ENCODE measurements at places on chromosomes 11 and 22. TPM values are rescaled to one million over a fixed set of nuclear protein-coding genes. Genes with fewer than 3 reads are reported as not detected.

DNA sequence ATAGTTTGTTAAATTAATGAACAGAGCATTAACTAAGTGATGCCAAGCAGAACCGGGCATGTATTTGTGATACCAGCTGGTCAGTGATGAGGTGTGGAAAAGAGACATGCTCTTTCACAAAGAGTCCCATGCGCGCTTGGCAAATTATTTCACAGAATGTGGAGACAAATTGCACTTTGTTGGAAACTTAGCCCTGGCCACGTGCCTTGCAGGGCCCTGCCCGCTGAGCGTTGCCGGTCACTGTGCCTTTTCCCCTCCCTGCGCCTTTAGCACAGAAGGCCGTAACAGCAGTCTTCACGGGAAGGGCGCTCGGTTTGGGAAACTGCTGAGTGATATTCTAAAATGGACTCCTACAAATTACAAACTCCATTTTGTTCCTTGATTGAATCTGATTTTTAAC lies 235.9 kb downstream of the TBC1D22A start:
- no peaks in the 10 kb centered on the region for H3K27me3 ChIP-seq
- H3K4me1 ChIP-seq: no peaks in the 10 kb centered on the region

DNA sequence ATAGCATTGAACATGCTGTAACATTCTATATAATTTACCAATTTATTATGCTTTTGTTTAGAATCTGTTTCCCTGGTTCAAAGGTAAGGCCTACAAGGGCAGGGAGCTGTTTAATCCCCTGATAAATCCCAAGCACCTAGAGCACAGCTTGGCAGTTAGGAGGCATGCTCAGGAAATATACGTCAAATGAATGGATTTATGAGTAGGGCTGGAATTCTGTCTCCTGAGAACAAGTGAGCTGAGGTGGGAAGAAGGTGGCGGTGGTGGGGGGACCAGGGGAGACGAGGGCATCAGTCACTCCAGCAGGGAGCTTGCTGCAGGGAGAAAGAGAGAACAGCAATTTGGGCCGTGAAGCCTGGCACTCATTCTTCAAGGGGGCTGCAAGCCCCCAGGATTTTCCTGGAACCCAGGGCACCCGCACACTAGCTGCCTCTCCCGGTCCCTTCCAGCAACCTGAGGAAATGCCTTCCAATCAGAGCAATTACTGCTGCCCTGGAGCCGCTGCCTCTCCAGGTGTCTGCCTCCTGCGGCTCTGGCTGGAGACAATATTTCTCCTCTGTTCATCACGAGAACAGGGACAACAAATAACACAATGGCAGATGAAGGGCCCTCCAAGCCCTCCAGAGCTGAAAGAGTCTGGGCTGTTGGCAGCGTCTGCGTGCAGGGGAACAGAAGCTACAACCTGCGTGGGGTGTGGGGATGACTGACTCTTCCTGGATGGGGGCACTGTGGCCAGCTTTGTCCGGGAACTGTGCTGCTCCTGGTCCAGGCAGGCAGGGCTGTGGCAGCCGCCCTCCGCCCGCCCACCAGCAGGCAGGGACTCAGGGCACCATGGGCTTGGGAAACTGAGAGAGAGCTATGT lies 233.4 kb downstream of the ST3GAL4 start:
- DNase-seq: no peak
- no peaks in the 10 kb centered on the region for H3K27me3 ChIP-seq
- H3K27ac ChIP-seq: no peak overlapping the region

The DCHS1 gene
- total RNA-seq: 13.8 TPM

The WNT7B gene
- total RNA-seq: 2.9 TPM

GRCh38 chr22:37431801-37432707 lies 4.8 kb upstream of the ELFN2 start:
- no peak overlapping the region for H3K27ac ChIP-seq
- H3K4me1 ChIP-seq: peaks cover 4% of the 10 kb centered on the region
- no peaks in the 10 kb centered on the region for H3K36me3 ChIP-seq
- peaks cover 7% of the 10 kb centered on the region for H3K27me3 ChIP-seq

GRCh38 chr11:4050138-4050537 lies 44.5 kb upstream of the RRM1 start:
- no peak overlapping the region for H3K4me3 ChIP-seq
- H3K36me3 ChIP-seq: no peaks in the 10 kb centered on the region
- H3K27me3 ChIP-seq: no peaks in the 10 kb centered on the region
- no peak overlapping the region for H3K27ac ChIP-seq

DNA sequence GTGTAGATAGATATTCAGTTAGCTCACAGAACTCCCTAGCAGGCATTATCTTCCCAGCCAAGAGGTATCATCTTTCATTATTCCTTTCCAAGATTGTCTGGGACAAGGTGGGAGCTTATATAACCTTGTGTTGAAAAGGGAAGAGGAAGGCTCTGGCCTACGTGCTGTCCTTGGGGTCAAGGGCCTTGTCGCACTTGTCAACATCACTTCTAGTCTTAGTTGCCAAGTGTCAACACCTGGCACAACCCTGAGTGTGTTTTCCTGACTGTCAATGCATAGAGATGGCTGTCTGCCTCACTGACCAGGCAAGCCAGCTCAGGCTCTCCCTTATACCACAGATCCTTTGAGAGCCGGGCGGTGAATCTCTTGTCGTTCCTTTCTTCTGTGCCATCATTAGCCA lies 331.9 kb downstream of the CNTN5 start:
- no peak for DNase-seq
- H3K27me3 ChIP-seq: no peaks in the 10 kb centered on the region
- no peaks in the 10 kb centered on the region for H3K36me3 ChIP-seq
- H3K4me3 ChIP-seq: no peak overlapping the region
- no peak overlapping the region for H3K27ac ChIP-seq

GRCh38 chr11:106186630-106187029 lies 109.2 kb downstream of the AASDHPPT start:
- H3K27me3 ChIP-seq: no peaks in the 10 kb centered on the region
- no peak for DNase-seq
- no peaks in the 10 kb centered on the region for H3K36me3 ChIP-seq

DNA sequence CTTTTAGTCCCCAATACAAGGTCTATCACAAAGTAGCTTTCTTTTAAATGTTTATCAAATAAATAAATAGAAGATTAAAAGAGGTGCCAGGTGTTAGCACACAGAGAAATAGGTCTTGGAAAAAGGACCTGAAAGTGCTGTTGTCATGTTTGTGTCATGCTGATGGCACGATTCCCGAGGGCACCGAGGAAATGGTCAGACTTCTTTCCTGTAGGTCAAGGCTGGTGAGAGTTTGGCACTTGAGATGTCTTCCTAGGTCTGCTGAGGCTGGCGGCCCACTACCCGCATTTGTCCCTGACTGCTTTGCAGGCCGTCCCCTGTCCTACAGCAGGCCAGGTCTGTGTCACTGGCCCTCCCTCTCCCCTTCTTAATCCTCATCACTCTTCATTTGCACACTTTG lies 112.1 kb downstream of the ATXN10 start:
- no peak overlapping the region for H3K27ac ChIP-seq
- no peak overlapping the region for H3K4me3 ChIP-seq
- no peaks in the 10 kb centered on the region for H3K36me3 ChIP-seq
- no peaks in the 10 kb centered on the region for H3K27me3 ChIP-seq
- no peaks in the 10 kb centered on the region for H3K4me1 ChIP-seq

DNA sequence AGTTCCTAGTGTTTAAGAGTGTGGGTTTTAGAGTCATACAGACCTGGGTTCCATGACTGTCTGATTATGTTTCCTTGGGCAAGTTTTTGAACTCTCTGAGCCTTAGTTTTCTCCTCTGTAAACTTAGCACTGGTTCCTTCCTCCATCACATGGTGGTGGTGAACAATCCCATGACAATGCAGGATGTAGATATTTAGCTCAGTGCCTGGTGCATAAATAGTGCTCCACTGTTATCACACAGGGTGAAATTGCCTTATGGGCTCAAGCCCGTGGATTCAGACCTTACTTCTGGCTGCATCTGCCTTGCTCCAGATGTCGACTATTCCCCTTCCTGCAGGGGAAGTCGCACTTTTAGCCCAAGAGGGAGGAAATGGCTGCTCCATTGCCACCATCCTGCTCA lies 62.7 kb downstream of the LDLRAD3 start:
- no peaks in the 10 kb centered on the region for H3K4me1 ChIP-seq
- no peak overlapping the region for H3K27ac ChIP-seq
- no peaks in the 10 kb centered on the region for H3K27me3 ChIP-seq
- H3K4me3 ChIP-seq: no peak overlapping the region

The BLID gene
- 2.8 TPM for total RNA-seq

- no peaks in the 10 kb centered on the region for H3K36me3 ChIP-seq
- H3K4me1 ChIP-seq: no peaks in the 10 kb centered on the region
- no peaks in the 10 kb centered on the region for H3K27me3 ChIP-seq
- H3K27ac ChIP-seq: no peak overlapping the region
- no peak overlapping the region for H3K4me3 ChIP-seq
- DNase-seq: no peak
These were observed 24.3 kb downstream of the KLHL22 start for GRCh38 chr22:20471126-20471833.

The KIAA0930 gene
- total RNA-seq: 29.4 TPM

- H3K27me3 ChIP-seq: peaks cover 3% of the 10 kb centered on the region
- no peaks in the 10 kb centered on the region for H3K4me1 ChIP-seq
- H3K4me3 ChIP-seq: no peak overlapping the region
- DNase-seq: no peak
These were observed 7.8 kb downstream of the STK33 start for GRCh38 chr11:8586184-8586583.

DNA sequence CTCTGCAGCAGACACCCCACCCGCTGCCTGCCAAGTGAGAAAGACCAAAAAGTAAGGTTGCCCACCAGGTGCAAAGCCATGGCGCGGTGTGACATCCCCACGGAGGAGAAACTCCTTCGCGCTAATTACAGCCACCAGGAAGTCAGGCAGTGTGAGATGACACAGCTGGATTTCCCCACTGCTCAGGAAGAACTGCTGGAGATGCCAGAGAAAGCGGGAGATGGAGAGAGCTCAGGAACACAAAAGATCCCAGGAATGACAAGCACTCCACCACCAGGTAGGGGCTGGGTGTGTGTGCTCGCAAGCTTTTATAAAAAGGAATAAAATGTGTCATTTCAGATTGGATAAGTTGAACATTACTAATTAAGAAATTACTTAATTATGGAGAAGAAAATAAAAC lies 292.7 kb downstream of the OPCML start:
- H3K36me3 ChIP-seq: no peaks in the 10 kb centered on the region
- no peaks in the 10 kb centered on the region for H3K4me1 ChIP-seq
- no peak overlapping the region for H3K4me3 ChIP-seq
- H3K27ac ChIP-seq: no peak overlapping the region
- DNase-seq: no peak

- no peak overlapping the region for H3K4me3 ChIP-seq
- no peak overlapping the region for H3K27ac ChIP-seq
- H3K27me3 ChIP-seq: no peaks in the 10 kb centered on the region
- H3K36me3 ChIP-seq: no peaks in the 10 kb centered on the region
- no peaks in the 10 kb centered on the region for H3K4me1 ChIP-seq
These were observed 4.6 kb downstream of the ETS1 start for GRCh38 chr11:128582496-128583366.

- peak overlapping the region; percentile 91 for H3K27ac ChIP-seq
- H3K4me1 ChIP-seq: no peaks in the 10 kb centered on the region
- H3K36me3 ChIP-seq: no peaks in the 10 kb centered on the region
- no peak for DNase-seq
- no peaks in the 10 kb centered on the region for H3K27me3 ChIP-seq
These were observed 664 bp upstream of the ZC3H7B start for GRCh38 chr22:41300661-41301060.

- H3K4me3 ChIP-seq: no peak overlapping the region
- H3K4me1 ChIP-seq: no peaks in the 10 kb centered on the region
- H3K27me3 ChIP-seq: no peaks in the 10 kb centered on the region
- H3K27ac ChIP-seq: no peak overlapping the region
- no peak for DNase-seq
- H3K36me3 ChIP-seq: no peaks in the 10 kb centered on the region
These were observed 13.6 kb upstream of the NUP160 start for GRCh38 chr11:47861728-47862127.

The NELL1 gene
- total RNA-seq: not detected

The LDLRAD3 gene
- 40.6 TPM for total RNA-seq

The ART1 gene
- total RNA-seq: not detected

- no peak overlapping the region for H3K4me3 ChIP-seq
- H3K4me1 ChIP-seq: no peaks in the 10 kb centered on the region
- H3K27ac ChIP-seq: no peak overlapping the region
These were observed 1137.7 kb upstream of the CNTN5 start for GRCh38 chr11:97883086-97883485.

GRCh38 chr11:114262681-114263512 lies 33.3 kb upstream of the NNMT start:
- no peaks in the 10 kb centered on the region for H3K27me3 ChIP-seq
- no peak overlapping the region for H3K4me3 ChIP-seq
- DNase-seq: no peak
- no peaks in the 10 kb centered on the region for H3K36me3 ChIP-seq

The LRFN4 gene
- total RNA-seq: 5.2 TPM

The SLC22A6 gene
- not detected for total RNA-seq

The OR52I1 gene
- not detected for total RNA-seq

DNA sequence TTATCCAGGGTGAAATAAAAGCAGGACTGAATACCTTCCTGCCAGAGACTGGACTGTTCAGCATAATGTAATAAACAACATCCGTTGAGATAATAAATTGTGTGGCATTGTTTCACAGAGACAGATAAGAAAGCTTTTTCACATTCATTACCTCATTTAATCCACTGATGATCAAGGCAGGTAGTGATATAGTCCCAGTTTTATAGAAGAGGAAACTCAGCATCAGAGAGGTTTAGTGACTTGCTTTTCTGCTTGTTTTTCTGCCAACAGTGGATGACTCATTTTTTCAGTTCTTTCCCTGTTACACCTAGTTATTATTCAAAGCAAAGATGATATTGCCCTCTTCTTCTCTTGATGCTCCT lies 4.0 kb downstream of the MYO18B start:
- no peak overlapping the region for H3K4me3 ChIP-seq
- no peak for DNase-seq
- no peaks in the 10 kb centered on the region for H3K4me1 ChIP-seq
- H3K27ac ChIP-seq: no peak overlapping the region
- no peaks in the 10 kb centered on the region for H3K27me3 ChIP-seq
- H3K36me3 ChIP-seq: no peaks in the 10 kb centered on the region

The MYH9 gene
- 169 TPM for total RNA-seq

DNA sequence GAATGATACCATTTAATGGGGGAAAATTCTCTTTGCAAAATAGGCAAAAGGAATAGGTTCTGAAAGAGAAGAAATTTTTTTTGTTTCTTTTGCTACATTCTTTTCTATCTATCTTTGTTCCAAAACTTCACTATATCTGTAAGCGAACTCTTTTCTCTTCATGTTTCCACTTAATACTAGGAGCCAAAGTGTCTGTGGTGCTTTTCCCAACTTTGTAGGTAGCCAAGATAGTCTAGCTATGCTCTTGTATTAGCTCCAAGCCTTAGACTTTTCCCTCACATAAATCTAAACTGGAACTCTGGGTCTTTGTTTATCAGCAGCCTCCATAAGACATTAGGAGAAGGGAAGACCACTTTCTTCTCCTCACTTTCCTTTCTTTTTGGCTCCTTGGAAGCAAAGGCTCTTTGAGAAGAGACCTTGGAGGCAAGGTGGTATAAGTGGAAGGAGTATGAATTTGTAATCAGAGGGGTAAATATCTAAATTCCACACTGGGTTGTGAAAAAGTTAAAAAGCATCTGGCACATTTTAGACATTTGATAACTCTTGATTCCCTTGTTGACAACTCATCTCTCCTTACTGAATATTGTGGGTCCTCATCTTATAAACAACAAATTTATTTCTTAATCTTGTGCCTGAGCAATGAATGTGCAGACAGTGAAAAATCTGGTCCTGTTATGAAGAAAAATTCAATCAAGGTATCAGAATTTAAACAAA lies 130.0 kb downstream of the EHF start:
- no peaks in the 10 kb centered on the region for H3K36me3 ChIP-seq
- no peak overlapping the region for H3K4me3 ChIP-seq

The CARD16 gene
- total RNA-seq: 6.4 TPM

The CRACR2B gene
- 152 TPM for total RNA-seq

The ACRV1 gene
- total RNA-seq: 0.29 TPM
